ENCODE measurements at places on chromosomes 3 and 15. TPM values are rescaled to one million over a fixed set of nuclear protein-coding genes. Genes with fewer than 3 reads are reported as not detected.

DNA sequence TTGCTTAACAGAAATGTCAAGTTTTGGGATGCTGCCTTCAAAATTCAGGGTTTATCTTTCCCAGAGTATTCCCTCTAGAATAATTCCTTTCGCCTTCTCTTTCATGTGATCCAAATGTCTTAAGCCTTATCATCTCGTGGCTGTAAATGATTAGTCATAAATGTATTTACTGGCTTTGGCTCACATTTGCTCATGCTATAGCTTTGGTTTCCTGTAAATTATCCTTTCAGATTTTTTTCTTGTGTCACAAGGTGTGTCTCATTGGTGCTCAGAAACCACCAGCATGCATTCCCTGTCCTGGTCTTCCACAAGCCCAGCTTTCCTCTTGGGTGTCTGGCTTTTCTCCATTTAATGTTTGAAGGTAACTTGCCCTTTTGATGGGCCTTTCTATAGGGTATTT is 692.7 kb upstream of the ALCAM start:
- H3K4me3 ChIP-seq, result no peak overlapping the region
- H3K27ac ChIP-seq, result no peak overlapping the region
- H3K36me3 ChIP-seq, result no peaks in the 10 kb centered on the region
- H3K27me3 ChIP-seq, result no peaks in the 10 kb centered on the region

DNA sequence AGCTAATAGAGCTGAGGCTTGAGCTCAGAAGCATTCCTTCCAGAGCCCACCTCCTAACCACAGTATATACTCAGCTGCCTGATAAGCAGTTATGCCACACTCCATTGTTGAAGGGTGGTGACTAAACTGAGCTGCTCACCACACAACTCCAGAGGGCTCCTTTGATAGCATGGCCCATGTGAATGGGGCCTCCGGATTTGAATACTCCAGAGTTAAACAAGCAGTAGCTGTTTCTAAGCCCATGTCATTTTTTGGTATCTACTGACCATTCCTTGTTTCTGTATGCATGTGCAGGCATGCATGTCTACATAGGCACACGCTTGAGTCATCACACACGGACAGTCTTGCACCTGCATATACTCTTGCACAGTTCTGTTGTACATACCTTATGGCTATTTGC is 28.9 kb downstream of the IGSF10 start:
- H3K4me1 ChIP-seq, result no peaks in the 10 kb centered on the region
- H3K27ac ChIP-seq, result no peak overlapping the region
- DNase-seq, result no peak
- no peaks in the 10 kb centered on the region for H3K27me3 ChIP-seq

The BDH1 gene
- 5.3 TPM for polyA plus RNA-seq

The COL8A1 gene
- polyA plus RNA-seq, result not detected

The GOLGA6L25 gene
- polyA plus RNA-seq, result not detected

GRCh38 chr3:78660957-78661356 is 1106.8 kb downstream of the ROBO1 start:
- no peaks in the 10 kb centered on the region for H3K4me1 ChIP-seq
- H3K4me3 ChIP-seq, result no peak overlapping the region
- H3K27ac ChIP-seq, result no peak overlapping the region
- no peaks in the 10 kb centered on the region for H3K36me3 ChIP-seq

The C3orf70 gene
- polyA plus RNA-seq, result 0.08 TPM

DNA sequence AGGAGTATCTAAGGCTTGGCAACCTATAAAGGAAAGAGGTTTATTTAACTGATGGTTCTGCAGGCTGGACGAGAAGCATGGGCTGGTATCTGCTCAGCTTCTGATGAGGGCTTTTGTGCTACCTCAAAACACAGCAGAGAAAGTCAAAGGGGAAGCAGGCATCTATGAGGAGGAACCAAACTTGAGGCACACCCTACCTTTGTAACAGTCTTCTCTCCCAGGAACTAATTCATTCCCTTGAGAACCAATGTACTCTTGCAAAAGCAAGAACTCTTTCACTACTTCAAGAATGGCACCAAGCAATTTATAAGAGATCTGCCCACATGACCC is 109.0 kb downstream of the CGGBP1 start:
- no peaks in the 10 kb centered on the region for H3K4me1 ChIP-seq
- no peaks in the 10 kb centered on the region for H3K27me3 ChIP-seq
- H3K4me3 ChIP-seq, result no peak overlapping the region

The GREM1 gene
- not detected for polyA plus RNA-seq

The RPL4 gene
- polyA plus RNA-seq, result 1,696 TPM

DNA sequence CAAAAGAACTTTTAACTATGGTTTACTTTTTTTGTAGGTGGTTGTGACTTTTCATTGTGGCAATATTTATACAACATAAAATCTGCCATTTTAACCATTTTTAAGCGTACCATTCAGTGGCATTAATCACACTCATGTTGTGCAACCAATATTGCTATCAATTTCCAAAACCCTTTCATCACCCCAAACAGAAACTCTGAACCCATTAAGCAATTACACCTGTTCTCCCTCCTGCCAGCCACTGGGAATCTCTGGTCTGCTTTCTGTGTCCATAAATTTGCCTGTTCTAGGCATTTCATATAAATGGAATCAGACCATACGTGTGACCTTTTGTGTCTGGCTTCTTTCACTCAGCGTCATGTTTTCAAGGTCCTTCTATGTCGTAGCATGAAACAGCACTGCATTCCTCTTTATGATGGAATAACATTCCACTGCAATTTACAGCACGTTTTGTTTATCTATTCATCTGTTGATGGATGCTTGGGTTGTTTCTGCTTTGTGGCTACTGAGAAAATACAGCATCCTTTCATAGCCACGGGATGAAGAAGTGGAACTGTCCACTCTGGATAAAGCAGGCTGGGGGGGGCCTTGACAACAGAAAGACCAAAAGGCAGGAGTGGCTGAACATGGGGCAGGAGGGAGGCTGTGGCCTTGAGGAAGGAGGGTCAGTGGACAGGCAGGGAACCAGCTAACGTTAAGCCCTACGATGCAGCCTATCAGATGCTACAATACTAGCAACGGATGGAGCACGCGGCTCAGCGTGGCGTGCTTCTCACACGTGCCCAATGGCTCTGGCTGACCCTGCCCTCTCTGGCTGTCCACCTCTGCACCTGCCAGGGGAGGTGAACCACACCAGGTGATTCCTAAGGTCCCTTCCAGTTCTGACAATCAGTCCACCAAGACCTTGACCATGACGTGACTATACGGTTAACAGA is 110.9 kb downstream of the SEC22A start:
- DNase-seq, result no peak
- H3K27me3 ChIP-seq, result no peaks in the 10 kb centered on the region
- H3K36me3 ChIP-seq, result no peaks in the 10 kb centered on the region

The ERICH6 gene
- polyA plus RNA-seq, result 0.04 TPM

GRCh38 chr15:67511606-67512005 is 9.3 kb upstream of the C15orf61 start:
- H3K36me3 ChIP-seq, result peaks cover 3% of the 10 kb centered on the region
- peaks cover 12% of the 10 kb centered on the region for H3K4me1 ChIP-seq
- no peak overlapping the region for H3K4me3 ChIP-seq
- no peak overlapping the region for H3K27ac ChIP-seq
- DNase-seq, result no peak
- H3K27me3 ChIP-seq, result no peaks in the 10 kb centered on the region

GRCh38 chr3:49006408-49007067 is 653 bp upstream of the WDR6 start:
- H3K4me1 ChIP-seq, result peaks cover 34% of the 10 kb centered on the region
- peak overlapping the region; percentile 94 for H3K4me3 ChIP-seq
- H3K36me3 ChIP-seq, result peaks cover 2% of the 10 kb centered on the region
- no peak for DNase-seq
- H3K27me3 ChIP-seq, result no peaks in the 10 kb centered on the region

GRCh38 chr15:67829647-67830504 is 4.6 kb downstream of the SKOR1 start:
- H3K27ac ChIP-seq, result no peak overlapping the region
- H3K4me1 ChIP-seq, result peaks cover 51% of the 10 kb centered on the region
- no peak for DNase-seq
- no peaks in the 10 kb centered on the region for H3K36me3 ChIP-seq
- no peak overlapping the region for H3K4me3 ChIP-seq
- peaks cover 86% of the 10 kb centered on the region for H3K27me3 ChIP-seq

- peak overlapping the region; percentile 94 for H3K27ac ChIP-seq
- peak overlapping the region; percentile 99 for H3K4me3 ChIP-seq
- H3K4me1 ChIP-seq, result peaks cover 54% of the 10 kb centered on the region
- no peaks in the 10 kb centered on the region for H3K27me3 ChIP-seq
These were observed 960 bp upstream of the KLF13 start for GRCh38 chr15:31325595-31326155.

DNA sequence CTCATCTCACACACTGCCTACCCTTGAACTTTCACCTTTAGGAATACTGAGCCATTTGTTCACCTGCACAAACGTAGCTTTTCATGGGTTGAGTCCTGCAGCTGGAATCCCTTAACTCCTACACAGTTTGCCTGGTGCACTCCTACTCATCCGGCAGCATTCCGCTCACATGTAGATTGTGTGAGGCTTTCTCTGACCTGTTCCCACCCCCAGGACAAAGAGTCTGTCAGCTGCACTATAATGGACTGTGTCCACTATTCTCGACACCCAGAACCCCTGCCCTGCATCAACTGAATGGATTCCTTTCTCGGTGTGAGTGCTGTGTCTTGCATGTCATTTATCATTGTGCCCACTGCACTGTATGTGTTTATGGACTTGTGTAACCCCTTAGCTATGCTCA is 54.9 kb downstream of the EPHB3 start:
- H3K27me3 ChIP-seq, result no peaks in the 10 kb centered on the region
- peaks cover 40% of the 10 kb centered on the region for H3K4me1 ChIP-seq
- no peak overlapping the region for H3K4me3 ChIP-seq
- no peak for DNase-seq
- no peak overlapping the region for H3K27ac ChIP-seq

- no peak overlapping the region for H3K4me3 ChIP-seq
- no peak overlapping the region for H3K27ac ChIP-seq
- no peak for DNase-seq
- H3K27me3 ChIP-seq, result no peaks in the 10 kb centered on the region
These were observed 69.6 kb downstream of the APBA2 start for GRCh38 chr15:28955160-28955992.

The ASB14 gene
- polyA plus RNA-seq, result not detected

The BSN gene
- polyA plus RNA-seq, result not detected

The ZNF662 gene
- polyA plus RNA-seq, result not detected

GRCh38 chr3:98556164-98557130 is 24.7 kb downstream of the GPR15 start:
- H3K36me3 ChIP-seq, result no peaks in the 10 kb centered on the region
- peaks cover 26% of the 10 kb centered on the region for H3K4me1 ChIP-seq
- H3K27ac ChIP-seq, result no peak overlapping the region
- no peak overlapping the region for H3K4me3 ChIP-seq
- DNase-seq, result no peak

DNA sequence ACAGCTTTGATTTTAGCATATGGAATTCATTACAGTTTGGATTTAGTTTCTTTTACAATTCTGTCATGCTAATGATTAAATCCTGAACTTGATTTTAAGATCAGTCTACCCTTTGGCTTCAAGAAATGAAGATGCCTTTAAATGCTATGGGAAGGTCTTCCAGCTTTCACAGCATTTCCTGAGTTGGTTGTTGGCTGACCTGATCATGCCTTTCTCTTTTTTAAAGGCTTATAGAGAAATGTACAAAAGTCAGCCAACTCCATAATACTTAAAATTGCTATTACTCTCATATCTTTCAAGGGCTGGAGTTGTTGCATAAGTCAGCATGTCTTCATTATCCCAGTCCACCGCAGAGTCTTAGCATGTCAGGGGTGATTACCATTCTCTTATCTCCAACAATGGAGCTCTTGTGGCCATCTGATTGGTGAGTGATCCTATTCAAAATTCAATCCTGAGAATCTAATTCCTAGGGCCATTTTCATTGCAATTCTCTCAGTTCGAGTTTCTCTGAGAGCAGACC is 123.8 kb downstream of the GMNC start:
- no peaks in the 10 kb centered on the region for H3K36me3 ChIP-seq
- no peak for DNase-seq
- H3K4me3 ChIP-seq, result no peak overlapping the region
- no peaks in the 10 kb centered on the region for H3K4me1 ChIP-seq
- H3K27ac ChIP-seq, result no peak overlapping the region
- no peaks in the 10 kb centered on the region for H3K27me3 ChIP-seq

DNA sequence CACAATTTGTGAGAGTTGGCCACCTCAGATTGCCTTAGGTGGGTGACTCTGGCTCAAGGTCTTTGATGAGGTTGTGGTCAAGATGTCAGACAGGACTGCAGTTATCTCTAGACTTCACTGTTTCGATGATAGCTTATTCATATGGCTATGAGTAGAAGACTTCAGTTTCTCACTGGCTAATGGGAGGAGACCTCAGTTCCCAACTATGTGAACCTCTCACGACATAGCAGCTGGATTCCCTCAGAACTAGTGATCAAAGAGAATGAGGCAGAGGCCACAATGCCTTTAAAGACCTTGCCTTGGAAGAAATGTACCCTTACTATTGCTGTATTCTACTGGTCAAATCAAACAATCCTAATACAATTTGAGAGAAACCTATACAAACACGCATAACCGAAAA is 607.5 kb upstream of the ROBO2 start:
- no peak overlapping the region for H3K4me3 ChIP-seq
- no peaks in the 10 kb centered on the region for H3K27me3 ChIP-seq
- no peak overlapping the region for H3K27ac ChIP-seq
- no peaks in the 10 kb centered on the region for H3K4me1 ChIP-seq

- H3K4me3 ChIP-seq, result no peak overlapping the region
- H3K27ac ChIP-seq, result peak overlapping the region; percentile 51
- peaks cover 55% of the 10 kb centered on the region for H3K4me1 ChIP-seq
- DNase-seq, result peak; percentile 61
- no peaks in the 10 kb centered on the region for H3K27me3 ChIP-seq
These were observed 24.8 kb downstream of the CCR1 start for GRCh38 chr3:46183330-46183729.

- H3K27ac ChIP-seq, result no peak overlapping the region
- no peak for DNase-seq
- H3K4me1 ChIP-seq, result no peaks in the 10 kb centered on the region
- H3K4me3 ChIP-seq, result no peak overlapping the region
These were observed 120.7 kb downstream of the CMSS1 start for GRCh38 chr3:99938270-99938911.

The SNX22 gene
- polyA plus RNA-seq, result 0.80 TPM

- no peak overlapping the region for H3K4me3 ChIP-seq
- H3K4me1 ChIP-seq, result no peaks in the 10 kb centered on the region
- DNase-seq, result no peak
- H3K27me3 ChIP-seq, result no peaks in the 10 kb centered on the region
- H3K36me3 ChIP-seq, result no peaks in the 10 kb centered on the region
These were observed 296.0 kb upstream of the MDFIC2 start for GRCh38 chr3:70608434-70608833.

DNA sequence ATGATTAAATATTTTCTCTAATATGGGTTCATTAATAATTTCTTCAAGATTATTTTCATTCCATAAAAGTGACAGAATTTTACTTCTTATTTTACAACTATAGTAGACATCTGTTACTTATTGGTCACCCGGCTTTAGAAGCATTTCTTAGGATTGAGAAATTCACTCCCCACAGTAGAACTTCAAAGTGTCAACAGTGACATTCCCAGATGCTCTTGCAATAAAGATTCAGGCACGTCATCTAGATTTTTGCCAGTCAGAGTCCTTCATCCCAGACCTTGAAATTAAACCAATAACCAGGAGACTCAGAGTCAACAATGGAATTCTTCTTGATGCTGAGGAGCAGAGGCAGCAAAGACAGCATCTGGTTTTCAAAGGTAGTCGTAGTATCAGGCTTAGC is 190.8 kb downstream of the VGLL3 start:
- H3K27me3 ChIP-seq, result no peaks in the 10 kb centered on the region
- H3K4me3 ChIP-seq, result no peak overlapping the region
- H3K36me3 ChIP-seq, result no peaks in the 10 kb centered on the region

GRCh38 chr3:71690341-71690841 is 34.8 kb downstream of the EIF4E3 start:
- no peaks in the 10 kb centered on the region for H3K4me1 ChIP-seq
- peaks cover 100% of the 10 kb centered on the region for H3K36me3 ChIP-seq
- no peak overlapping the region for H3K27ac ChIP-seq
- no peaks in the 10 kb centered on the region for H3K27me3 ChIP-seq
- H3K4me3 ChIP-seq, result no peak overlapping the region
